HT-29 (cell line): ENCODE measurements at places on chromosomes 7 and 10.

DNA sequence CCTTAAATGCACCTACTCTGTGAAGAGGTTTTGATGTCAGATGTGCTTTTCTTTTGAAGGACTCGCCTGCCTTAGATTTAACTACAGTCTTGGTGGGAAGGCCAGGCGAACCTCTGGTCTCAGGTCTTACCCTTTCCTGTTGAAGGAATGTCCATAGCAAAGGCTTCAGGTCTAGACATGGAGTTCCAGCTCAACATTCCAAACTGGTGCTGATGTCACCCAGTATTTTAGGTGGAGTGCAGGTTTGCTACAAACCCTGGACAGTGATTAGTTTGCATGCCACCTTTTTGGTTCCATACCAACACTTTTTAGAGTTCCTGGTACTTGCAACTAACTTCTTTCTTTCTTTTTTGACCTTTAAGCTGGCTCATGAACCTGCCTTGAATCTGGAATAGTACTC, 258.7 kb downstream of the GFRA1 start:
- DNase-seq, result no peak

GRCh38 chr7:46955531-46955930, 626.4 kb downstream of the TNS3 start:
- no peak for DNase-seq

DNA sequence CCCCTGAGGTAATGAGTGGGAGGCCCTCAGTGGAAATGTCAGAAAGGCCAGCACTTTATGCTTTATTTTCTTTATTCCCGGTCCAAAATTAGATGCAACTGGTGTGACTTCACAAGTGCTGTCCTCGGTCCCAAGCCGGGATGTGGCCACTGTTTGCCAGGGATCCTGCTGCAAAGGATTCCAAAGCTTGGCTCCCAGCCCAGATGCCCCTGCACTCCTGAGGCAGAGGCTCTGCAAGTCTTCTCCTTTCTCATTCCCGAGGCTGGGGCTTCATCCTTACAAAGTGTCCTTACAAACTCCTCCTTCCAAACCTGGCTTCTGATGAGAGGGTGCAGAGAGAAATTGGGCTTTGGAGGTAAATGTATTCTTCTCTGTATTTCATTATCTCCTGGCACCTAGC, 544.3 kb upstream of the DPP6 start:
- DNase-seq, result no peak

DNA sequence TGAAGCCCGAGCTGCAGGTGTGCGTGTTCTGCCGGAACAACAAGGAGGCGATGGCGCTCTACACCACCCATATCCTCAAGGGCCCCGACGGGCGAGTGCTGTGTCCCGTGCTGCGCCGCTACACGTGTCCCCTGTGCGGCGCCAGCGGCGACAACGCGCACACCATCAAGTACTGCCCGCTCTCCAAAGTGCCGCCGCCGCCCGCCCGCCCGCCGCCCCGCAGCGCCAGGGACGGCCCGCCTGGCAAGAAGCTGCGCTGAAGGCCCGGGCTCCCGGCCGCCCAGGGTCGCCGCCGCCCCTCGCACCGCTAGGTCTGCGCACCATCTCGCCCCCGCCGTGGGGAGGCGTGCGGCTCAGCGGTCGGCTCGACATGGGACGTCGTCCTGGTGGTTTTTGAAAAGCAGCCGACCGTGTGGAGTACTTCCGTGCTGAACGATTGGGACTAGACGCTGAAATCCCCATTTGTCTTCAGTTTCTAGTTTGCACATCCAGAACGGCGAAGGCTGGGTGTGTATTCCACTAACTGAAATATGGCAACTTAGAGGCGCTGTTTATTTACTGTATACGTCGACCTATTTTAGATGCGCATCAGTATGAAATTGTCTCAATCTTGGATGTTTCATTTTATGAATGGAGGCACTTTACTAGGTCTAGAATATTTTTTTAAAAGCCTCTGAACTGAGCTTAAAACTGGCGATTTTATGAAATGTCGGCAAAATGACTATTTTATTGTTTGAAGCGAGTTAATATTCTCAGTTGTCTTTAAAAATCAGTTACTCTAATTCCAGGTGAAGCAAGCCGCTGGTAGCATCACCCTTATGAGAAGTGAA, 1.1 kb downstream of the NANOS1 start:
- DNase-seq, result peak; percentile 71

DNA sequence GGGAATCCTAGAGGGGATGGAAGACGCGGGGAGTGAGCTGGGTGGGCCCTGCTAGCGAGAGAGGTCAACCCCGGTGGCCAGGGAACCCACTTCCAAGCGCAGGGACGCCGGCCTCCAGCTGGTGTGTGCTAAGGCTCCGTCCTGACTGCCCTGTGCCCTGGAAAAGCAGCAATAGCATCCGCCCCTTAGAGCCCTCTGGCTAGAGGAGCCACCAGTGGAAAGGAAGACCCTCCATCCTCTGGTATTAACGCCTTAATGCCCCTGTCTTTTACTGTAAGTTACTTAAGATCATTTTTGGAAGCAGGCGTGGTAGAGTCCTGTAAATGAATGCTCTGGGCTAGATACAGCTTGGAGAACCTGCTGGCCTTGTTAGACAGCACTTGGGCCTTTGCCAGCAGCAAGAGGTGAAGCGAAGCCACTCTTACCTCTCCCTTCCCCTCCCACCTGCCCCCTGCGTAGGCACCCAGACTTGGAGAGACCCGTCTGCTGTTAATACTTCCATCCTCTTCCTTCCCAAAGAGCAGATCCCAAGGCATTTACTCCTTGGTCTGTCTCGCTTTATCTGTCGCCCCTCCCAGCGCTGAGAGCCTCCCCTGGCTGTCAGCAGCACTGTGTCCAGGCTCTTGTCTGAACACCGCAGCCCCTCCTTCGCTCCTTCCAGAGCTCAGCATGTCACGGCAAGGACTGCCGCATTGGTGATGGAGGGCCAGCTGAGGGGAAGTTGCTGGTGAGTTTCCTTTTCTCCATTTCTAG, 4.6 kb downstream of the REPIN1 start:
- DNase-seq, result no peak

GRCh38 chr7:125173571-125173970, 243.9 kb upstream of the POT1 start:
- no peak for DNase-seq

GRCh38 chr10:71681977-71682376, 37.6 kb downstream of the C10orf105 start:
- DNase-seq, result no peak

DNA sequence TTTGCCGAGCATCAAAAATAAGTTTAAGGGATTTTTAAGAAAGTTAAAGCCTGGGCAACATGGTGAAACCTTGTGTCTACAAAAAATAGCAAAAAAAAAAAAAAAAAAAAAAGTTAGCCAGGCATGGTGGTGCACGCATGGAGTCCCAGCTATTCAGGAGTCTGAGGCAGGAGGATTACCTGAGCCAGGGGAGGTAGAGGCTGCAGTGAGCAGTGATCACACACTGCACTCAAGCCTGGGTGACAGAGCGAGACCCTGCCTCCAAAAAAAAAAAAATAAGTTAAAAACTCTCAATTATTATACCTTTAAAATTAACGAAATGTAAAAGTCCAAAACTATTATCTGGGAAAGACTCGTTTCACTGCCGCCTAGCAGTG, 35.0 kb upstream of the DAGLB start:
- DNase-seq, result no peak

DNA sequence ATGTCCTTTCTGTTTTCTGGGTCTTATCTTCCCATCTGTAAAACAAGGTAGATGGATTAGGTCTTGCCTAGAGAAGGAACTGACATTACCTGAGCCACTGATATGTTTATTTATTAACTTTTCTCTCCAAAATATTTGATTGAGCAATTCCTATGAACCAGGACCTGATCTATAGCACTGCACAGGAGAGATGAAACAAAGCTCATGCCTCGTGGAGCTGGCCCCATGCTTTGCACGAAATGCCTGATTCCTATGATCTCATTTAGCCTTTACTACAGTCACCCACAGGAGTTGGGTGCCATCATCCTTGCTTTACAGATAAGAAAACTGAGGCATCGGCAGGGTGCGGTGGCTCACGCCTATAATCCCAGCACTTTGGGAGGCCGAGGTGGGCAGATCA, 48.2 kb upstream of the ZMIZ1 start:
- no peak for DNase-seq

GRCh38 chr10:102120991-102121738, 997 bp upstream of the LDB1 start:
- no peak for DNase-seq

GRCh38 chr7:148524479-148525224, 65.9 kb upstream of the C7orf33 start:
- DNase-seq, result no peak
